AG08396 (cell line): ENCODE measurements at places on chromosomes 6 and 20.

DNA sequence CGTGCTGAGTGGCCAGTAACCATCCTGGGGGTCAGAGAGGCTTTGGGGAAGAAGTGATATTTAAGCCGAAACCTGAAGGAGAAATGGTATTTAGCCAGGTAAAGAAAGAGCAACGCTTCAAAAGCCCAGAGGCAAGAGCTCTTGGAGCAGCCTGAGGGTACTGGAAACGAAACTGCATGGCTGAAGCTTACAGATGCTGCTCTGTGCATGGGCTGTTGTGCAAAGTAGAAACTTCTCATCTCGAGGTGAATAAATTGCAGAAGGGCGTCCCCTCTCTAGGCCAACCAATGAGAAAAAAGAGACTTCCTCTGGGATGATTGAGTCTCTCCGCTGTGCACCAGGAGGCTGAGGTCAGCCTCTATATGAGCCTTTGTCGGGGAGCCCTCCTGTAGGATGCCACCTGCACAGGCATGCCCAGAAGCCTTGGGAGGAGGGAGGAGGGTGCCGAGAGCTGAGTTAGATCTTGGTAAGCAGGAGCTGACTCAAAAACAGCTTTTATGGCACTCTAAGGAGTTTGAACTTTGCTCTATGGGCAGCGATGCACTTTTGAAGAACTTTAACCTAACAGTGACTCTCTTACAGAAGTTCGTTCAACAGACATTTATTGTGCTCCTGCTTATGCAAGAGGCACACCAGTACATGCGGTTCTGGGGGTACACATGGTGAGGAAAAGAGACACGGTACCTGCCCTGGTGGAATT lies 61.6 kb upstream of the EDN1 start:
- no peak for DNase-seq

- no peak for DNase-seq
Measured at GRCh38 chr6:57822896-57823358, 505.5 kb downstream of the PRIM2 start.

DNA sequence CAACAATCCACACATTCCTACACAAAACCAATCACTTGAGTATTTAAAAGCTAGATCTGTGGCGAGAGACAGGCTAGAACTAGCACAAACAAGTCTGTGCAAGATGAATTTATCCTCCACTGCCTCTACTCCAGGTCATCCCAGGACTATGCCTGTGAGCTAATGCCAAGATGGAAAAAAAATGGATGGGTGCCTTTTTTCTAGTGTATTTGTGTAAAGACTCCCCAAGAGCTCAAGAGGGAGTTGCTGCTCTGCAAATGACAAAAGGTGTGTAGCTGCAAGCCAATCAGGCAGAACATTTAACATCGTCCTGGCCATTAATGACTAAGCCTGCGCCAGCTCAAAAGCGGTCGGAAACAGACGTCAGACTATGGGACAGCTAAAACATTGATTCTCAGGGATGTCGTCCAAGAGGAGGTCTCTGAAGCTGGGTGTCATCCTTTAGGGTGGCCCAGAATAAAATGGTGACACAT lies 21.9 kb downstream of the ATXN1 start:
- DNase-seq = no peak

- DNase-seq = peak; percentile 65
Measured at GRCh38 chr20:32752458-32753250, 9.4 kb upstream of the COMMD7 start.

DNA sequence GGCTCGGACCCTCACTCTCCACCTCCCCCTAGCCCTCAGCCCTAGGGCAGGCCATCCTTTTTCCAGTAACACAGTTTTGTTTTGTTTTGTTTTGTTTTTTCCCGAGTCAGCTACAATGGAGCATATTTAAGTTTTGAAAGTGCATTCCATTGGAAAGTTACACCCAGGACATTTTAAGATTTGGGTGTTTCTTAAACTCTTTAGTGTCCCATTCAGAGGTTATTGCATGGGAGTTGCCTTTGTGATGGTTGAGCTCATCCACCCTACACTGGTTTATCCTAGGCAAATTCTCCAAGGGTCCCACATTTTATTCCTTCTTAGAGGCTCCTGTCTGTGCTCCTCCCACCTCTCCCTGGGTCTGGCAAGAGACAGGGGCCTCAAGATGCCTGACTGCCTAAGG lies 58.9 kb downstream of the THBS2 start:
- no peak for DNase-seq

GRCh38 chr20:7496394-7496991 lies 443.8 kb downstream of the HAO1 start:
- no peak for DNase-seq

GRCh38 chr6:119521251-119521650 lies 171.7 kb upstream of the MAN1A1 start:
- DNase-seq = no peak

DNA sequence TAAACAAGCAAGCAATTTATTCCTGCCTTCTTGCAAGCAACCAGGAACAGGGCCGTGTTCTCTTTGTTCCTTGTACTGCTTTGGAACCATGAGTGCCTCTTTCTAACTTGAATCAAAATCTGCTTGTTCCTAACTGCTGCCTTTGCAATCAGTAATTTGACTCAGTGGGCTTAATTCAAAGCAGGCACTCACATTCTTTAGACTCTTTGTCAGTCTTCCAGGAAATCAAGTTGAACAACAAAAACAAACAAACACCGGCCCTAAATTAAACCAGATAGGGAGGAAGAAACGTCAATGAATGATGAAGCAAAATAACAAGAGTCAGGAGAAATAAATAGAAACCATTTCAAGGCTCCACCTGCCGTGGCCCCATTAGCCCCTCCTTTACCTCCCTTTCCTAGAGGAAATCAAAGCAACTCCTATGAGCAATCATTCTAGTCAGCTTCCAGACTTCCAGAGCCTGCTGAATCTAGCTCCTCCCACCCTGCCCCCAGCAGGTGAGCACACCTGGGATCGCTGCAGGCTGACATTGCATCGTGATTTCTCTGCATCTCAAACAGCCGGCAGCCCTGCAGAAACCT lies 582.2 kb upstream of the FLRT3 start:
- DNase-seq = no peak

DNA sequence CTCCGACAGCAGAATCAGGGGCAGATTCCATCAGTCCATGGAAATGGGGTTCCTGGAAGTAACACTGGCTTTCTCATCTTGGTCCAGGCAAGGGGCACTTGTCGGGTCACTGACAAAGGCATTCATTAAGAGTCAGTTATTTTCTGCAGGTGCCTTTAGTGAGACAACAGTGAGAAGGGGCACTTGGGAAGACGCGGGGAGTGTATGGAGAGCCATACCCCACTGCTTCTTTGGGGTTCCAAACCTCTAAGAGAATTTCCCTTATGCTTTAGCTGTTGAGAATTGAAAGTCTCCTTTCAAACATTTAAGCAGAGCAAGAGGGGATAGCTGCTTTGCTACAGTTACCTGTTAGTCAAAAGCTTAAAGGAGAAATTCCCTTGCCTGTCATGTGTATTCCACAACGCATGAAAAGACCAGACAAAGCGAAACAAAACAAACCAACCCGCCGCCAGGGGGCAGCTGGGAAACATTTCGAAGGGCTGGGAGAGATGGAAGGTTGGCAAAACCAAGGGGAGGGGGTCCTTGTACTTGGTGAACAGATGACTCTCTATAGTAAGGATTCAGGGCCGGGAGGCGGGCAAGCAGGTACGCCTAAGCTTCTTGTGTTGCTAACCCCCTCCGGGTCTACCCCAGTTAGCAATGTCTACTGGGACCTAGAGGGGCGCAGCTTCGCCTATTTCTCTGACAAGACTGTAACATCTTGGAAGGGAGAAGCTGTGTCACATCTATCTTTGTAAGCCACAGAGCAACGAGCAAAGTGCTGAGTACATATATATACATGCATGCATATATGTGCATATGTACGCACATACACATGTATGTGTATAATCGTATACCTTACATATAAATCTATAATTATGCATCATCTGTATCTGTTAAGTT lies 474.9 kb upstream of the AGPAT4 start:
- DNase-seq = no peak

DNA sequence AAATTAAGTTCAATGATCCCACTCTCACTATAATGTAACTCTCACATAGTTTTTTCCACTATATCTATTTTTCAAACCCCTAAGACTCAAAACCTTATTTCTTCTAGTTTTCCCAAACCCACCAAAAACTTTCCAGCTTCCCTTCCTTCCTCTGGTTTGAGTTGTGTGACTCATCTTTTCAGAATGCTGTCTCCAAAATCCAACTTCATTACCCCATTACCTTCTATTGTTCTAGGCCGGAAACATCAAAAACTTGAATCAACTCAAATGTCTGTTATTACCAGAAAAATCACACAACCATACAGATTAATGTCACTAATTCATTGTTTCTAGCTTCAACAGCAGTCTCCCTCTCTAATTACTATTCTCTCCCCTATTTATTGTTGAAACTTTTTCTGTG lies 1090.3 kb downstream of the HACE1 start:
- DNase-seq = no peak

GRCh38 chr6:143596866-143597265 lies 80.9 kb upstream of the PHACTR2 start:
- peak; percentile 45 for DNase-seq

DNA sequence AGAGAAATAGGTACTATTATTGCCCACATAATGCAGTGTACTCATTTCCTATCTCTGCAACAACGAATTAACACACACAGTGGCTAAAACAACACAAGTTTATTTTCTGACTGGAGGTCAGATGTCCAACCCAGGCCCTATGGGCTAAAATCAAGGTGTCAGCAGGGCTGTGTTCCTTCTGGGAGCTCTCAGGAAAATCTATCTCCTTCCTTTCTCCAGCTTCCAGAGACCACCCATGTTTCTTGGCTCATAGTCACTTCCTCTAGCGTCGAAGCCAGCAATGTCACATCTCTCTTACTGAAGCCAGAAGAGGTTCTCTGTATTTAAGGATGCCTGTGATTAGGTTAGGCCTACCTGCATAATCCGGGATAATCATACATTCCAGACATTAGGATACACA lies 60.9 kb upstream of the TOP1 start:
- DNase-seq = no peak

- DNase-seq = no peak
Measured at GRCh38 chr6:157941101-157941863, 40.4 kb upstream of the SYNJ2 start.

DNA sequence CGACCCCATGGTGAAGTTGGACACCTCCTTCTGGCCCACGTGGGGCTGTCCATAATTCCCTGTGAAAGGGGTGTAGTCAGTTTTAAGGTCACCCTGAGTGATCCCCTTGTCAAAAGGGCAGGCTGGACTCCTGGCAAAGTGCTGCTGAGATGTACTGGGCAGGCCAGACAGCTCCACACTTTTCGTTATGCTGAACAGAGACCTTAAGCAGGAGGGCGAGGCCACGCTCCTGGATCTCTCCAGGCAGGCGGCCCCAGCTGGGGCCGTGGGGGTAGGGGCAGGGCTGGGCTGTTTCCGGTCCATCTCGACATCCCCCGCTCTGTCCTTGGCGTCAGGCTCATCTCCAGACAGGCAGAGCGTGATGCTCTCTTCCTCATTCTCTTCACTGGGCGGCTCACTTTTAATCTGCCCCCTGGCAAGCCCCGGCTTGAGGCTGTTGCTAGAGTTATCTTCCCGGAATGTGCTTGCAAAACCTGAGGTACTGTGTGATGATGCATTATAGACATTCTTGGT lies 56.7 kb downstream of the GJA10 start:
- DNase-seq = no peak

- DNase-seq = peak; percentile 8
Measured at GRCh38 chr6:16803294-16804200, 42.3 kb upstream of the ATXN1 start.

DNA sequence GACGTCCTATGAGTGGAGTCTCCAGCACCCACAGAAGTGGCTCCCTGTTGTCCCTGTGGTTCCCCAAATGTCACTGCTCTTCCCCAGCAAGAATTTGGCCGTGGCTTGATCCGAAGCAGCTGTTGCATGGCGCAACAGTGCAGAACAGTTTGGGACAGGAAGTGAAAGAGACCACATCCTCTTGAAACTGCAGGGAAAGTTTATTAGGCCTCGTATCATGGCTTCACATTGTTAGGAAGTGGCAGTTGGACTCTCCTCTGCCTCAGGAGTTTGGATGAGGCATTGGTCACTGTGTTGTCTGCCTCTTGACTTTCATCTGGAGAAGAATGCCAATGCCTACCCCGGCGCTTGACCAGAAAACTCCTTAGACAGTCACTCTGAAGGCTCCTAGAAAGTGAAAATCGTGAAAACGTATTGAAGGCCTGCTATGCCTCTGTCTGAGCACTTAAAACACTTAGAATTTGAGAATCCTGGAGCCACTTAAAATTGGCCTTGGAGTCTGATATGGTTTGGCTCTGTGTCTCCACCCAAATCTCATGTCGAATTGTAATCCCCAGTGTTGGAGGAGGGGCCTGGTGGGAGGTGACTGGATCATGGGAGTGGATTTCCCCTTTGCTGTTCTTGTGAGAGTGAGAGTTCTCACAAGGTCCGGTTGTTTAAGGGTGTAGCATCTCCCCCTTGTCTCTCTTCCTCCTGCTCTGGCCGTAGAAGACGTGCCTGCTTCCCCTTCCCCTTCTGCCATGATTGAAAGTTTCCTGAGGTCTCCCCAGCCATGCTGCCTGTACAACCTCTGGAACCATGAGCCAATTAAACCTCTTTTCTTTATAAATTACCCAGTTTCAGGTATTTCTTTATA lies 334.9 kb upstream of the JARID2 start:
- no peak for DNase-seq

- no peak for DNase-seq
Measured at GRCh38 chr20:49485563-49485962, 3.1 kb upstream of the KCNB1 start.

DNA sequence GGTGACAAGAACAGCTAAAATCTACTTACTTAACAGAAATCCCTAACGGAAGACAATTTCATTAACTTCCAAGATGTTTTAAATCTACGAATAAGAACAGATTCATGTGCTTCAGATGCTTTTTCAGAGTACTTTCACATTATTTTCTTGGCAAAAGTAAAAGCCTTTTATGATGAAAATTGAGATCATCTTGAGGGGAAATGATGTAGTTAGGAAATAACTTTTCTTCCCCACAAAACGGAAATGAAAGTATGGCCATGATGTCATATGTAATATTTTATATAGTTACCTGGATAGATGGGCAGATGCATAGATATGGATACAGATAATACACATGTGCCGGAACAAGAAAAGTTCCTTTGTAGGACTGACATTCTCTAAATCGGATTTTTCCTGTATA lies 32.8 kb downstream of the SASH1 start:
- no peak for DNase-seq

DNA sequence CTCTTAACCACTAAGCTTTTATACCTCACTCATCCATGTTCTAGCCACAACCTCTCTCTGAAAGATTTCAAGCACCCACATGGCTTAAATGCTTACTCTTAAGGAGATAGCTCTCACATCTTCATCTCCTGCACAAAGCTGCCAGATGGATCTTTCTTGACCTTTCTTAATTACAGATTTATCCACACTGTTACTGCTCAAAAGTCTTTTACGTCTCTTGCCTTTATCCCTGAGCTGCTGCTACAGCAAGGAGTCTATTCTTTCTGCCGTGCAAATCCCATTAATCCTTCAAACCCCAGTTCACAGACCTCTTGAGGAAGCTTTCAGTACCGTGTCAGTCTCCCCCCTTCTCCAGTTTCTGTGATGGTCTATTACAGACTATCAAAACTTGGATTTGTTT lies 54.6 kb downstream of the B4GALT5 start:
- DNase-seq = no peak
